ENCODE measurements at places on chromosomes 7 and 10. TPM values are rescaled to one million over a fixed set of nuclear protein-coding genes. Genes with fewer than 3 reads are reported as not detected.

OR2A42 gene
- total RNA-seq: not detected

NPFFR1 gene
- not detected for total RNA-seq

CYP2C19 gene
- not detected for total RNA-seq

FAM237B gene
- total RNA-seq: not detected

ACADSB gene
- 70.4 TPM for total RNA-seq

DNA sequence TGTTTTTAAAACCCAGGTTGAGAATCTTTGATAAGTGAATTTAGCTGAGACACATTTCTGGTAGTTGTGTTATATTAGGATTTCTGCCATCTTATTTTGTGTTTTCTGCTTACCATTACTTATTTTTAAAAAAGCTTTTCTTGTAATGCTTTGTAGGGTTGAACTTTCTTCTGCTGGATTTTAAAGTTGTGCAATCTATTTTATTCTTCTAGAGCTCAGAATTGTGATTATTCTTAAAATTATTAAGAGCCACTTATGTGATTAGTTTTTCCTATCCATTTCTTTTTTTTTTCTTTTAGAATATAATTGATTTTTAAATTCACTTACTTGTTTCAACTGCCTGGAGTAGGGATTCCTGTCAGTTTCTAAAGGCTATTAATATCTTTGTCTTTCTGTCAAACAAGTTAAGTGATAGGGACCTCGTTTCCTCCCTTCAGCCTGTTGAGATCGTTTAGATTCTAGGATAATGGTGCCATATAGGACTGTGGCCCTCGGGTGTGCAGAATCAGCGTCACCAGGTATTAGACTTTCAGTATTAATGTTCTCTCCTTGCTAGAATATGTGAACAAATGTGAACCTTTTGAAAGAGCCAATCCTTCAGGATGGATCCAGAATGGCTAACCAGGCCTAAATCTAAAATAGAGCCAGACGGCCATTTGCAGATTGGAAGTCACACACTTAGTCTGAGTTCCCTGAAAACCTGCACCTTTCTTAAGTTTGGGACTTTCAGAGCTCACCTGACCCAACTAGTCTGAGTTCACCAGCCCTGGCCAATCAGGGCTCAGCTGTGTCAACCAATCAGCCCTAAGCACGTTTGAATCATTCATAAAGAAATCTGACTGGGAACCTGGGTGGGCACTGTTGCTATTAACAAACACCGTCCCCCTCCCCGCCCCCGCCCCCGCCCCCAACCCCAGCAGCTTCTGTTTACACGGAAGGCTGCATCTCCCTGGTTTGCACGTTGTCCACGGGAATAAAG, 26.2 kb downstream of the CUX1 start:
- no peak for DNase-seq

DNA sequence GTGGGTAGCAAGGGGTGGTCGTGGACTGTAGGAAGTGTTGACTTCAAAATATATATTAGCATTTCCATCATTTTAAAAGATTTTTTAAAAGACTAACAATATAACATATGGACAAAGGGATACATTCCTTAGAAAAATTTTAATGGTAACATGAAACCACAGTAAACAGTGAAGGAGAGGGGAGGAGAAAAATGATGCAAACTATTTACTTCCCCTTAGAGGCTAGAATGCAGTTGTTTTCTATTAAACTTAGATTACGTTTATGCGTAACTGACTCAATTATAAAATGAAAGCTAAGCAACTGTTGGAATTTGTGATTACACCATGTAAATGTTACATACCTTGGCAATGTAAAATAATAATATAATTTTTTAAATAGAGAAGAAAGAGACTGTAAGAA, 41.3 kb downstream of the CALD1 start:
- no peak for DNase-seq

- no peak for DNase-seq
Measured at GRCh38 chr10:92119340-92119739, 171.5 kb downstream of the CPEB3 start.

DNA sequence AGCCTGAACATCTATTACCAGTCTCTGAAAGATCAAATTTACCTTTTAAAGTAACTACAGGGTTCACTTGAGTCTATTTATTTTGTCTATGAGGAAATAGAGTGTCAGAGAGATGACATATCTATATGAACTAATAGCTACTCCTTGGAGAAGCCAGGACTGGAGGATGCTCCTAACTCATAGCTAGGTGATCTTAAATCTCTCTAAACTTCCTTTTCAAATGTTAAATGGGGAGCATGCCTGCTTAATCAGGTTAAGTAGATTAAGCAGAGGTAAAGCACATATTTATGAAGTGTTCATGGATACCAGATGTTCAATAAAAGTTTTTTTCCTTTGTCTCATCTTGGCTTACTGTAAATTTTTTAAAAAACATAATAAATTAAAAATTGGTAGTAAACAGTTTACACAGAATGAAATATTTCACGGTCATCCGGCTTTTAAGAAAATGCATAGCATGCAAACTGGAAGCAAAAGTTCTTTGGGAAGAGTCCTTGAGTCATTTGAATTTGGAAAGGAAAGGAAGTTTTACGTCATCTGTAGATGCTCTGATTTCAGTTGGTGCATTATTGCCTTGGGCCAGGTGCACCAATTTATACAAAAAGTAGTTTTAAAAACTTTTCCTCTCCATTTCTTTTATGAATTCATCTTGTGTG, 155.1 kb downstream of the BICC1 start:
- no peak for DNase-seq

GRCh38 chr7:131251371-131251770, 76.3 kb upstream of the MKLN1 start:
- no peak for DNase-seq

GRCh38 chr10:25641595-25641994, 292.4 kb upstream of the MYO3A start:
- DNase-seq: no peak

- no peak for DNase-seq
Measured at GRCh38 chr7:48225101-48225500, 53.8 kb downstream of the ABCA13 start.

DNA sequence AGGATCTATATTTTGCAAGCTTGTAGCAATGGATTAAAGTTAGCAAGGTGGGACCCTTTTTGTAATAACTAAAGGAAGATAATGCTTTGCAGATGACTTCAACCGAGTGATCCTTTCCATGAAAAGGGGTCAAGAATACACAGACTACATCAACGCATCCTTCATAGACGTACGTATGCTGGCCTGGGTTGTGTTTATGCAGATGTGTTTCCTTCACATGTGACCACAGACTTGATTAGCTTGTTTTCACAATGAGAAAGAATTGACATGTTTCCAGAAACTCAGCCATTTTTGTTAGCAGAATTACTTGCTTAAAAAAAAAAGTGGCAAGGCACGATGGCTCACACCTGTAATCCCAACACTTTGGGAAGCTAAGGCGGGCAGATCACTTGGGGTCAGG, 54.2 kb downstream of the MKI67 start:
- no peak for DNase-seq

DNA sequence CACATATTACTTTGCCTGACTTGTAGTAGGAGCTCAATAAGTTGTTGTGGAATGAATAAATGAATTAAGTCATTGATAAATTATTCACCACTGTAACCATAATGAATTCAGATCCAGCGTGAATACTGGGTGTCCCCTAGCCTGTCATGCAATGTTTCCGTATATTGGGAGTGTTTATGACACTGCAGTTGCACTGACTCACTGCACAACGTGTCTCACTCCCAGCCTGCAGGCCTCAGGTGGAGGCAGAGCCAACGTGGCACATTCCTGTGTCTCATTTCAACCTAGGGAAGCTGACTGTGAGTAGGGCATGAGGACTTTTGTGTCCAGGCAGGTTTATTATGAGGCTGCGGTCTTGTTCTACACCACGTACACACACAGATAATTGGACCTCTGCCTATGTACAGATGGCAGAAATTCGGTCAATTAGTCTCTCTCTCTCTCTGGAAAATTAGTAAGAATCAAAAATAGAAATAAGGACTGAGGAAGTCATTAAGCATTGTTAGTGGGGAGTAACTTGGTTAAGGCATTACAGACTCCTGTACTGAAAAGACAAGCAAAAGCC, 299.1 kb upstream of the IGFBP3 start:
- DNase-seq: no peak

- DNase-seq: no peak
Measured at GRCh38 chr10:108819302-108819701, 1104.0 kb downstream of the XPNPEP1 start.

Measured in right cardiac atrium (tissue), 5 donors.